ENCODE measurements at places on chromosomes 11 and 22. TPM values are rescaled to one million over a fixed set of nuclear protein-coding genes. Genes with fewer than 3 reads are reported as not detected.

The CHRDL2 gene
- not detected for total RNA-seq

The RPS3 gene
- 1,924 TPM for total RNA-seq

DNA sequence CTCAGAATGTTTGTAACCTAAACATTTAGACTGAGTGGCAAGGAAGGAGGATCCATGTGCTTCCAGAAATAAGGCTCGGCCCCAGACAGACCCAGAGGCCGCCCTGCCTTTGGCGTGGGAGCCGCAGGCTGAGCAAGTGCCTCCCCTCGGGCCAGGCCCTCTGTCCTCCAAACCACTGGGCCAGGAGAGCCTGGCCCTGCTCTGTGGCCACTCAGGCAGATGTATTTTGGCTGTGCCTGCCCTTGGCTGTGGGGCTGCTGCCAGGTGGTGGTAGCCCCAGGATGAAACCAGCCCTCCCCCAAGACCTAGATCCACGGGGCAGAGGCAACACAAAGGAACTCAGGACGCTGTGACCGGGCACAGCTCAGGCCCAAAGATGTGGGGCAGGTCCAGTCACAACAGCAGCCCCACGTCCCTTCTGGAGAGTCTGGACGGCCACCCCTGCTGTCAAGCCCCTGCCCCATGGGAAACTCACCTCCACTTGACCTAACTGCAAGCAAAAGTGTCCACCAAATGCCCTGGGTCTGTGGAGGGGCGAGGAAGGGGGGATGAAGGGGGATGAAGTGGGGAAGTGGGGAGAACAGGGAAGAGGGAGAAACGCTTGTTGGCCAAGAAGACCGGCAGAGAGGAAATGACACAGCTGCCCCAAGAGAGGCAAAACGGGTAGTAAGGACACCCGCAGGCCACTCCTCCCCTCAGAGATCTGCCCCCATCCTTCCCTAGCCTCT, 24.0 kb downstream of the PISD start:
- peaks cover 12% of the 10 kb centered on the region for H3K36me3 ChIP-seq
- no peak for DNase-seq
- peak overlapping the region; percentile 52 for H3K27ac ChIP-seq
- H3K27me3 ChIP-seq = no peaks in the 10 kb centered on the region
- H3K4me1 ChIP-seq = peaks cover 28% of the 10 kb centered on the region

- H3K4me1 ChIP-seq = peaks cover 82% of the 10 kb centered on the region
- H3K27ac ChIP-seq = peak overlapping the region; percentile 90
- peak overlapping the region; percentile 30 for H3K4me3 ChIP-seq
- no peaks in the 10 kb centered on the region for H3K27me3 ChIP-seq
- DNase-seq = peak; percentile 83
- H3K36me3 ChIP-seq = no peaks in the 10 kb centered on the region
These were observed 63.7 kb downstream of the PPFIBP2 start for GRCh38 chr11:7577291-7578190.

GRCh38 chr22:18071968-18072310, 5.9 kb upstream of the PEX26 start:
- no peaks in the 10 kb centered on the region for H3K27me3 ChIP-seq
- H3K4me1 ChIP-seq = peaks cover 19% of the 10 kb centered on the region
- no peaks in the 10 kb centered on the region for H3K36me3 ChIP-seq
- no peak overlapping the region for H3K27ac ChIP-seq
- H3K4me3 ChIP-seq = no peak overlapping the region

DNA sequence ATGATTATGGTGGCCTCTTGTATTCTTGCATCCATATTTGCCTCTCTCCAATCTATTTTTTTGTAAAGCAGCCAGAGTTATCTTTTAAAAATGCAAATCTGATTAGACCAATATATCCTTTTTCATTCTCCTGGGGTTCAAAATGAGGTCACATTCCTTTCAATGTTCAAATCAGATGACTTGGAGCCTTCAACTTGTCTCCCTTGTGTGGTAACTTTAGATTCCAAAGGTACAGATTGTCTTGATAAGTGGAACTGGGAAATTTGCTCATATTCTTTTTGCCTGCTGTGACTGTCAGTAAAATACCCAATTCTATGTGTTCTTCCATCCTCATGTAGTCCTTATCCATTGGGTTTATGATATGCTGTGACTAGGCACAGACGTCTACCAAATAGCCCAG, 15.1 kb upstream of the CAPRIN1 start:
- no peaks in the 10 kb centered on the region for H3K4me1 ChIP-seq
- H3K36me3 ChIP-seq = no peaks in the 10 kb centered on the region
- DNase-seq = no peak
- H3K4me3 ChIP-seq = no peak overlapping the region
- no peak overlapping the region for H3K27ac ChIP-seq

The MPPED2 gene
- 2.0 TPM for total RNA-seq

DNA sequence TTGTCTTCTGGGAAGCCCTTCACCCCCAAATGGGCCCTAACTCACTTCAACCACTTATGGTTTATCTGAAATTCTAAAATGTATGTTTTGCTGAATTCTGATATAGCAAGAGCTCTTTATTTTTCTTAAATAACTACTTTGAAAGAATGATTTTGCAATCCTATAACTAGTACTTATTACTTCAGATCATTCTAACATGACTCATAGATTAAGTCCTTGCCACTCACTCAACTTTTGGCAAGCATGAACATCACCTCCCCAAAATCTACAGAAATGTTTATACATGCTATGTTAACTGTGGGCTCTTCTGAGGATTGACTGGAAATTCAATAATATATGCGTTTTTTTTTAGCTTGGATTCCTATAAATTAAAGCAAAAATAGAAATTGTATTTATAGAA, 367.4 kb upstream of the FAT3 start:
- H3K4me3 ChIP-seq = no peak overlapping the region
- no peaks in the 10 kb centered on the region for H3K27me3 ChIP-seq
- no peak overlapping the region for H3K27ac ChIP-seq

GRCh38 chr11:61969838-61970662, 2.6 kb upstream of the FTH1 start:
- no peaks in the 10 kb centered on the region for H3K27me3 ChIP-seq
- peak overlapping the region; percentile 99 for H3K27ac ChIP-seq
- peaks cover 9% of the 10 kb centered on the region for H3K36me3 ChIP-seq
- H3K4me1 ChIP-seq = peaks cover 81% of the 10 kb centered on the region

GRCh38 chr22:47902646-47903180, 1140.3 kb downstream of the TBC1D22A start:
- no peak for DNase-seq
- H3K4me3 ChIP-seq = no peak overlapping the region
- no peaks in the 10 kb centered on the region for H3K27me3 ChIP-seq
- no peaks in the 10 kb centered on the region for H3K4me1 ChIP-seq
- no peaks in the 10 kb centered on the region for H3K36me3 ChIP-seq

DNA sequence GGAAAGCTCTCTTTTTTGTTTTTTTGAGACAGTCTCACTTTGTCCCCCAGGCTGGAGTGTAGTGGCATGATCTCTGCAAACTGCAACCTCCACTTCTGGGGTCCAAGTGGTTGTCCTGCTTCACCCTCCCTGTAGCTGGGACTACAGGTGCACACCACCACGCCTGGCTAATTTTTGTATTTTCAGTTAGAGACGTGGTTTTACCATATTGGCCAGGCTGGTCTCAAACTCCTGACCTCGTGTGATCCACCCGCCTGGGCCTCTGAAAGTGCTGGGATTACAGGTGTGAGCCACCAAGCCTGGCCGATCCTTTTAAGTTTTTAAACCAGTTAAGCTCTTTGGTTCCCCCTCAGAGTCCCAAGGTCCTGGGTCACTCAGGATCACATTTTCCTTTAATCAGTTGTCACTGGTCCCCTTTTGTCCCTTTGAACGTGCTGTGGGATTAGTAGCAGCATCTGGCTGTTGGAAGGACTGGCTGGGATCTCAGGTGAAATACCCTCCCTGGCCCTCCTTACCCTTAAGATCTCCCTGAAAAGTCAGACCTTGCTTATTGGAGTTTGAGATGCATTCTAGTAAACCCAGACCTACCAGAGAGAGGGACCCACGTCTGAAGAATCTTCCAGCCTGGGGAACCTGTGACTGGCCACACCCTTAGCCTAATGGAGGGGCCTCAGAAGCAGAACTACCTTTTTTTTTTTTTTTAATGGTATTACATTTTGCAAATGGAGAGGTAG, 8.1 kb downstream of the MALAT1 start:
- H3K36me3 ChIP-seq = peaks cover 41% of the 10 kb centered on the region
- H3K4me3 ChIP-seq = peak overlapping the region; percentile 66
- DNase-seq = peak; percentile 62
- peak overlapping the region; percentile 88 for H3K27ac ChIP-seq
- no peaks in the 10 kb centered on the region for H3K27me3 ChIP-seq
- H3K4me1 ChIP-seq = peaks cover 59% of the 10 kb centered on the region

DNA sequence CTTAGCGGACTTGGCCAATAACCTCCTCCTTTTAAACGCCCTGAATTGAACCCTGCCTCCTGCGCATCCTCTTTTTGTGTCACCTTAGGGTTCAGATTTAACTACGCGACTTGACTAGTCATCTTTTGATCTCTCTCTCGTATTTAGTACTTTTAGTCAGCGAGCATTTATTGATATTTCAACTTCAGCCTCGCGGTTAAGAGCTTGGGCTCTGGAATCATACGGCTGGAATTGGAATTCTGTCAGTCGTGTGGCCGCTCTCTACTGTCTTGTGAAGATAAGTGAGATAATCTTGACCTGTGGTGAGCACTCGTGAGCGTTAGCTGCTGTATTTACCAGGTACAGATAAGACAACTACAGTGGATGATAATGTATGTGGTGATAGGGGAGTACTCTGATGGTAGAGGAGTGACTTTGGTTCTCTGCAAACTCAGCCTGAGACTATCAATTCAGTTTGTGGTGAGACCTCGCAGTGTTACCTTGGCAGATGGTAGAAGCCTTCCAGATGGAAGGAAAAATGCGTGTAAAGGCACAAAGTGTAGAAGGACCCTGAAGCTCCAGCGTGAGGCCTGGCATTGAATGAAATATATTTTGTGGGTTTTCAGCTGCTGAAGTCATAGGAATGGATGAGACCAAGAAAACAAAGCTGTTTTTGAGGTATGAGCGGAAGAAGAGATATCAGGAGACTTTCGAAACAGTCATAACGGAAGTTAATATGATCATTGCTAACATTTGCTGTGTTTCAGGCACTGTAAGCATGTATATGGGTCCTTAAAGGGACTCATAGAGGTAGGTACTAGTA, 682 bp downstream of the ATM start:
- H3K4me3 ChIP-seq = peak overlapping the region; percentile 70
- H3K27me3 ChIP-seq = no peaks in the 10 kb centered on the region
- H3K4me1 ChIP-seq = peaks cover 40% of the 10 kb centered on the region
- DNase-seq = no peak

GRCh38 chr11:92894197-92894596, 75.3 kb upstream of the MTNR1B start:
- H3K27ac ChIP-seq = no peak overlapping the region
- no peak overlapping the region for H3K4me3 ChIP-seq
- no peaks in the 10 kb centered on the region for H3K27me3 ChIP-seq
- no peaks in the 10 kb centered on the region for H3K4me1 ChIP-seq
- DNase-seq = no peak

GRCh38 chr11:112248201-112248600, 12.5 kb downstream of the PLET1 start:
- no peak for DNase-seq
- peaks cover 9% of the 10 kb centered on the region for H3K36me3 ChIP-seq
- no peaks in the 10 kb centered on the region for H3K27me3 ChIP-seq

The HORMAD2 gene
- not detected for total RNA-seq

DNA sequence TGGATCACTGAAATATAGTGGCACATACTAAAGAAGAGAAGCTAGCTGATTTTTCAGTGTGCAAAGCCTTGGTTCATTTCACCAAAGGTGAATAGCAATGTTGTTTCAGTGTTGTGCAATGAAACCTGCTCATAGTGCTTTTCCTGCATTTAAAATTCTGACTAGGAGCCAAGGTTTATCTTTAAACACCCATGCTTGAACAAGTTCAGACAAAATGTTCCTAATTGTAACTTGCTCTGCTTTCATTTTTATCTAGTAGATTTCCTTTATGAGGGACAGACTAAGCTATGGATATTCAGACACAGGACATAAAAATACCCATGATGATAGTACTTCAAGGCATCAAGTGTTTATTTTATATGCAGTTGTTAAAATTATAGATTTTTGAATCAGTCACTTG, 47.7 kb downstream of the BBOX1 start:
- H3K27ac ChIP-seq = peak overlapping the region; percentile 48
- no peaks in the 10 kb centered on the region for H3K27me3 ChIP-seq
- no peaks in the 10 kb centered on the region for H3K36me3 ChIP-seq
- DNase-seq = no peak

GRCh38 chr11:77967121-77967520, 27.3 kb downstream of the INTS4 start:
- no peaks in the 10 kb centered on the region for H3K27me3 ChIP-seq
- peaks cover 24% of the 10 kb centered on the region for H3K36me3 ChIP-seq
- DNase-seq = no peak
- H3K27ac ChIP-seq = no peak overlapping the region
- no peak overlapping the region for H3K4me3 ChIP-seq
- no peaks in the 10 kb centered on the region for H3K4me1 ChIP-seq

The ESAM gene
- 13.8 TPM for total RNA-seq

The UBQLNL gene
- 3.6 TPM for total RNA-seq

The TSG101 gene
- 80.0 TPM for total RNA-seq

DNA sequence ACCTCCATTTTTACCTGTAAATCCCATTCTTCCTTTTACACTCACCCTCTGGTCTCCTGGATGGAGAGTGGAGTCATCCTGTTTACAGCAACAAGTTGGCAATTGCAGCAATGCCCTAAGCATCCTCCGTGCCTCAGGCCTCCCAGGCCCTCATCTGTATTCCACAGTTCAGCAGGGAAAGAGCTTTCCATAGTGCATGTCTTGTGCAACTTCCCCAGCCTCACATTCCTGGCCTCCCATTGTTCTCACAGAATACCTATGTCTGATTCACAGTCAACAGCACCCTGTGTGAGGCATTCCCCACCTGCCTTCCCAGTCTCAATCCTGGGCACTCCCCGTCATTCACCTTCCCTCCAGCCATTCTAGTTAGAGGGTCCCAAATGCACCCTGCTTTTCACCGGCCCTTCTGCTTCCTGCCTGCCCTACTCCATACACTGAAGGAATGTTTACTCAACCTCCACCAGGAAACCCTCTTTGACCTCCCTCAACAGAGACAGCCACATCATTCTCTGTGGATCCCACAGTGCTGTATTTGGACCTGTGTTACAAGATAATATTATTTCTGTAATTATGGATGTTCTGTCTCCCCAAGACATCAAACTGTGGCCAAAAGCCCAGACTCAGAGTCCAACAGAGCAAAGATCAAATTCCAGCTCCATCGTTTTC, 405.7 kb downstream of the BUD13 start:
- H3K4me3 ChIP-seq = no peak overlapping the region
- H3K36me3 ChIP-seq = no peaks in the 10 kb centered on the region
- peaks cover 3% of the 10 kb centered on the region for H3K27me3 ChIP-seq
- no peaks in the 10 kb centered on the region for H3K4me1 ChIP-seq
- no peak overlapping the region for H3K27ac ChIP-seq
- DNase-seq = no peak

The CCDC116 gene
- total RNA-seq = not detected

GRCh38 chr11:66614073-66614472, 2.4 kb upstream of the RBM14 start:
- DNase-seq = no peak
- H3K36me3 ChIP-seq = no peaks in the 10 kb centered on the region
- no peak overlapping the region for H3K27ac ChIP-seq
- H3K4me1 ChIP-seq = peaks cover 23% of the 10 kb centered on the region

Data from suprapubic skin (tissue), 4 donors.